ENCODE measurements at places on chromosomes 5 and 9.

DNA sequence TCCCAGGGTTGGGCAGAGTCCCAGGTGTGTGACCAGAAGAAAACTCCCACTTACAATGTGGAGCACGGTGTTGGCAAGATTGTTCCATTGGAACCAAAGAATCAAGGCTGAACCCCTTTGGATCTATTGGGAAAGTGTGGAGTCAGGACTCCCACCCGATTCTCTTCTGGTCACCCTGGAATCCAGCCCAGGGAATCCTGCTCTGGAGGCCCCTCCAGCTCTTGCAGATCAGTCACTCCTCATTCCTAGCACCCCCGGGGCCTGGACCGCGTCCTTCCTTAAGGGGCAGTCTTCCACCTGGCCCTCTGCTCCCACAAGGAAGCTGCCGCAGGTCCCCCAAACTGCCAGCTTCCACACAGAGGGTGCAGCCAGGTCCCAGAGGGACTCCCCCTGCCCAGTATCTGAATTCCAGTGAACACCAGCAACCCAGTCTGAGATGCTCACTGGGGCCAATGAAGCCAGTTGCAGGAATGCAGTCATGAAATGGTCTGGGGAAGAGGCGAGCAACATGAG, 170.1 kb downstream of the GADD45G start:
- no peak for DNase-seq

DNA sequence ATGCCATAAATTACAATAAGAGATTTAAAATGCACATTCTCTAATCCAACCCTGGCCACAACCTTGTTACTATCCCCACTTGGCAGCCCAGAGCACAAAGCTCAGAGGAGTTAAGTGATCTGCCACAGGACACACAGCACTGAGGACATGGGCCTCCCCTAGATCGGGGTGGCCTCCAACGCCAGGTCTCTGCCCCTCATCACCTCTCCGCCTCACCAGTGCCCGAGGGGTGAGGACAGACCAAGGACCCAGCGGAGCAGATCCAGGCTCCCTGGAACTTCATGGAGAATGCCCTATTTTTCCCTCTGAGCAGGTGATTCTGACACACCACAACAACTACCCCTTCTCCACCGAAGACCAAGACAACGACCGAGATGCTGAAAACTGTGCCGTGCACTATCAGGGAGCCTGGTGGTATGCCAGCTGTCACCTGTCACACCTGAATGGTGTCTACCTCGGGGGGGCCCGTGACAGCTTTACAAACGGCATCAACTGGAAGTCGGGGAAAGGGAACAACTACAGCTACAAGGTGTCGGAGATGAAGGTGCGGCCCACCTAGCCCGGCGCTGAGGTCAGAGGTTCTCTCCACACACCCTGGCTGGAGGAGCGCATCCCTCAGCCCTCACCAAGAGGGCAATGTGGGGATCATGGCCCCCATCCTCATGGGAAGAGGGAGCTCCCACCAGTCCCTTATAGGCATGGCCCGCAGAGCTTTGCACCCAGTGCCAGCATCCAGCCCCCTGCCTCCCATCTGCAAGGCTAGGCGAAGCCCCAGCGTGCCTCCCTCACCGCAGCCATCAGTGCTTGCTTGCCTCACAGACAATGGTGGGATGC, 12.5 kb upstream of the FCN2 start:
- no peak for DNase-seq

- DNase-seq, result no peak
Measured at GRCh38 chr9:127531676-127532075, 80.4 kb downstream of the LRSAM1 start.

GRCh38 chr5:54765165-54766028, 220.0 kb downstream of the ESM1 start:
- no peak for DNase-seq

- no peak for DNase-seq
Measured at GRCh38 chr9:84294241-84294950, 46.2 kb downstream of the SLC28A3 start.

- DNase-seq, result no peak
Measured at GRCh38 chr5:52799358-52799982, 11.8 kb downstream of the ITGA1 start.

GRCh38 chr5:173242675-173243121, 7.7 kb upstream of the NKX2-5 start:
- no peak for DNase-seq

DNA sequence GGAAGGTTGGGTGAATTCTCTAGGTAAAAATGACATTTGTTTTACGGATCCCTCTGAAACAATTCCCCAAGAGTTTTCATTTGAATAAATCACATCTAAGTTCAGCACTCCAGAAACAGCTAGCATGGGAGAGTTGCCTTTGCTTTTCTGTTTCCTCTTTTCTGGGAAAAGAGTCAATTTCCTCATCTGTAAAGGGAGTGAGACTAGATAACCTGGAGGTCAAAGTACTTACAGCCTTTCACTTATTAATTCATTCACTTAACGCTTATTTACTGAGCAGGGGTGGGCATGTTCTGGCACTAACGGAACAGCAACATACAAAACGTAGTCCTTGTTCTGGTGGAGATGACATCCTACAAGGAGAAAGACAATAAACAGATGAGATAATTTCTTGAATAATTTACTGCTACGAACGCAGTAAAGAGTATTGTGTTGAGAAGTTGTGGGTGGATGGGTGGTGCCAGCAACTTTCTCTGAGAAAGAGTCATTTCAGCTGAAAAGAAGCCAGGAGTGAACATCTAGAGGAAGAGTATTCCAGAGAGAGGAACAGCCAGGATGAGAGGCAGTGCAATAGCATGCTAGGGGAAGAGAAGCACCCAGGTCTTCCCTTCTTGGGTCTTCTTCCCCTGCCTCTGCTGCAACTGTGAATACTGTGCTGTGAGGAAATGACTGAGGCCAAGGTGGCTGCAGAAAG, 335.6 kb downstream of the ZSWIM6 start:
- no peak for DNase-seq

DNA sequence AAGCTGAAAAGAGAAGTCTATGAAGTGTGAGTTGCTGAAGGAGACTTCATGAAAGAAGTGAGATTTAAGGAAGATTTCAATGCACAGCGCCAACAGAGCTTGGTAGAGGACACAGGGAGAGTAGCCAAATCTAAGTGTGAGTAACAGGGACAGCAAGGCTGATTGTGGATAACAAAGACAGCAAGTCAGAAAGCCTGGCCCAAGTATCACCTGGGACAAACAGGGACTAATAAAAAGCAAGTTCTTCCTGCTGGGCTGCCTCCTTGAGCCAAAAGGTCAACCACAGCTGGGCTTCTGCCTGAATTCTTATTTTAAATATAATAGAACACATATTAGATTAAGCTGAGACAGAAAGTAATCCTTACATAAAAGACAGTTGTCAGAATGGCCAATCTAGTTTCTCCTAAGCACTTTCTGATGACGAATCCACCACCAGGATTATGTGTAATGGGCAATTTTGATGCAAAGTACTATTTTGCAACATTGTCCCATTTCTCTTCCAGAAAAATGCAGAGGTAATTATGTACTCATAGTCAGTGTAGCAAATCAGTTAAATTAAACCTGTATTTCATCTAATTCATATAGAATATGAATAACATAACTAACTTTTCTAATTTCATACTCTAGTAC, 73.8 kb downstream of the MAPKAP1 start:
- no peak for DNase-seq

- DNase-seq, result no peak
Measured at GRCh38 chr5:168426864-168427172, 59.5 kb upstream of the RARS1 start.

DNA sequence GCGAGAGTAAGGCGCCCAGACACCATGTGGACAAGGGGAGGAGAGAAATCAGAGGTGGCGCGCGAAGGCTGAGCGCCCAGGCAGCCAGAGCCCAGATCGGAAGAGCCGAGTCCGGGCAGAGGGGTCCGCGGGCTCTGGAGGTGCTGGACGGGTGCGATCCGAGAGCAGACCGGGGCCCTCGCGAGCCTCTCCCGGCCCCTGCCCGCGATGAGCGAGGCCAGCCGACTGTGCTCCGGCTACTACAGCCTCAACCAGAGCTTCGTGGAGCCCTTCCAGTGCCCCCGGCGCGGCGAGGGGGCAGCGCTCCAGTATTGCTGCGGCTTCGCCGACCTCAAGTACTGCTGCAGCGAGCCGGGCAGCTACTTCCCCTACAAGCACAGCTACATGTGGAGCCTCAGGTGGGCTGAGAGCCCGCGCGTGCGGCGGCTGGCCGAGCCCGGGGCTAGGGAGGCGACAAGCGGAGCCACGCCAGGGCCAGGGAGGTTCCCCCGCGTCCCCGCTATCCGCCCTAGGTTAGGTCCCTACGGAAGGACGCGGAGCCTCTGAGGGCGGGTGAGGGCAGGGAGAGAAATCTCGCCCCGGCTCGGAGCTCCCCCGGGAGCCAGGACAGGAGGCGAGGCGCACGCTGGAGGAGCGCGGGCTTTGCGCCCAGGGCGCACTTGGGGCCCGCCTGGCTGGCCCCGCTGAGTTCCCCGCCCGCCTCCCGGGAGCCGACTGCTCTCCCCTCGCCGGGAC, at the start of gene SHISAL2B:
SHISAL2B (plus strand) TSS at position 87 of the 735 bp plus-strand sequence; CDS start at position 208, 121 bp downstream.
- DNase-seq, result peak; percentile 50

- no peak for DNase-seq
Measured at GRCh38 chr5:31806561-31806960, 167.6 kb downstream of the PDZD2 start.

DNA sequence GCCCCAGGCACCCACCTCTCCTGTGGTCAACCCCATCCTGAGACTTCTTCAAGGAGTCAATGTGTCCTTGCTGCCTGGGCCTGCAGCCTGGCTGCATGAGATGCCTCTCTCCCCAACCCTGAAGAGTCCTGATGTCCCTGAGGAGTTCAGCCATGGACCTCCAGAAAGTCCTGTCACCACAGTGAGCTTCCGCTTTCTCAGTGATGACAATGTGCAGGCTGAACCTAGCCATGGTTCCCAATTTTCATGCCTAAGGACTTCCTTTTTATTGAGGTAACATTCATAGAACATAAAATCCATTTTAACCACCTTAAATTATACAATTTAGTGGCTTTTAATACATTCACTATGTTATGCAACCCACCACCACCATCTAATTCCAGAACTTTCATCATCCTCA, 29.1 kb downstream of the DAP start:
- DNase-seq, result no peak

DNA sequence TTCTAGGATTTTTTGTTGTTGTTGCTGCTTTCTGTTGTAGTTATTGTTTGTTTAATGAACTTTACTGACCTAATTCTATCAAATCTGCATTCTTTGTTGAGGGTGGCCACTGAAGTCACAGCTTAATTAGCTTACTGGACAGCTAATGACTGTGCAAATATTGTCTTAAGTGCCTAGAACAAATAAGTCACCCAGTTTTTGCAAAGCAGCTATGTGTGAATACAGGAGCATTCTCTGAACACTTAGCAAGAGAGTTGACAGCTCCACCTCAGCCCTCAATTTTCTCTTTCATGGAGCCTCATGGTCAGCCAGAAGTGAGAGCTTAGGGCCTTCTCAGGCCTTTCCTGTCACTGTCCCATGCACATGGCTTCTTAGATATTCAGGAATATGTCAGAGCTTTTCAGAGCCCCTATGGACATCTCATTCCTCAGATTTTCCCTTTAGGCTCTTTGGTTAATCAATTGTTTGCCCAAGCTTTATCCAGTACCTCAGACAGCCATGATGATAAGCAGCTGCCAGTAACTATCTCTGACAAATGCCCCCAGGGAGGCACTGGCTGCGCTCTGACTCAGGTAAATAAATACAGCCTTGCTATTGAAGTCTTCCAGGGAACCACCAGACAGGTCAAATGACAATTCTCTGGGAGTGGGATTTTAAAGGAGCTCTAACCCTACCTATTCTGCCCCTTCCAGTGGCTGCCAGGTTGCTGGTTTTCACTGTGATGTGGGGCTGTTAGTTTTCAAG, 241.4 kb upstream of the IL12B start:
- no peak for DNase-seq

GRCh38 chr5:29963956-29964355, 1229.5 kb upstream of the CDH6 start:
- no peak for DNase-seq

GRCh38 chr9:127093319-127094020, 29.0 kb downstream of the ANGPTL2 start:
- no peak for DNase-seq

DNA sequence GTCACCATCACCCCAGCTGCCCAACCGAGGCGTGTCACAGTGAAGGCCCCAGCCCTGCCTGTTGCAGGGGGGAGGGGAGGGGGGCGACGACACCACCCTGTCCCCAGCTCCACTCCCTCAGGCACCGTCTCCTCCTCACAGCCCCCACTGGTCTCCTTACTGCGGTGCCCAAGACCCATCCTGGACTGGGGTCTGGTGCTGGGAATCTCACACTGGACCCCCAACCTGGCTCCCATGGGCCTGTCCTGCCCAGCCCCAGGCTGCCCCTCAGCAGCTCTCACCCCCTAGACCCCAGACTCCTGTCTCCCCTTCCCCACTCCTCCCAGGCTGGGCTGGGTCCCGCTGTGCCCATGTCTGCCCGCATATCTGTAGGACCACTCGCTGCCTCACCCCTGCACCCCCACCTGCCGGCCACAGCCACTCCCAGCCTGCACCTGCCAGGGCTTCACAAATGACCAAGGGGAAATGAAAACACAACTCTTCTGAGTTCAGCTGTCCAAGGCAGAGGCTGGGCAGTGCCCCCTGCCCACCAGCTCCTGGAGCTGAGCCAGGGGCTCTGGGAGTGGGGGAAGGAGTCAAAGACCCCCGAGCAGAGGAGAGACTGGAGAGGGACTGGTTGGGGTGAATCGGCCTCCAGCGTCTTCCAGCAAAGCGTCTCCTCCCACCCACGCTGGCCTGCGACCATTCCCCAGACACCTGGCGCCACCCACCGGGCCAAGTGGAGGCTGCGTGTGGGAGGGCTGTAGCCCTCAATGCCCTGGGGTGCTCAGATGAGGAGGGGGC, 32.6 kb upstream of the EGFL7 start:
- DNase-seq, result peak; percentile 78

DNA sequence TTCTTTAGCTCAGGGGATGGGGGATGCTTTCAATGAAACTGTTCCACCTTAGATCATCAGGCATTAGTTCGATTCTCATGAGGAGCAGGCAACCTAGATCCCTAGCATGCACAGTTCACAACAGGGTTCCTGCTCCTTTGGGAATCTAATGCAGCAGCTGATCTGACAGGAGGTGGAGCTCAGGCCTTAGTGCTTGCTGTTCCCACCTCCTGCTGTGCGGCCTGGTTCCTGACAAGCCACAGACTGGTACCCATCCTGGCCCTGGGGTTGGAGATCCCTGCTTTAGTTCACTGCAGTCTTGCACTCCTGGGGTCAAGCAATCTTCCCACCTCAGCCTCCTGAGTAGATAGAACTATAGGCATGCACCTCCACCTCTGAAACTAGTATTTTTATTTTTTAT, 1369.8 kb upstream of the NUDT12 start:
- peak; percentile 7 for DNase-seq

DNA sequence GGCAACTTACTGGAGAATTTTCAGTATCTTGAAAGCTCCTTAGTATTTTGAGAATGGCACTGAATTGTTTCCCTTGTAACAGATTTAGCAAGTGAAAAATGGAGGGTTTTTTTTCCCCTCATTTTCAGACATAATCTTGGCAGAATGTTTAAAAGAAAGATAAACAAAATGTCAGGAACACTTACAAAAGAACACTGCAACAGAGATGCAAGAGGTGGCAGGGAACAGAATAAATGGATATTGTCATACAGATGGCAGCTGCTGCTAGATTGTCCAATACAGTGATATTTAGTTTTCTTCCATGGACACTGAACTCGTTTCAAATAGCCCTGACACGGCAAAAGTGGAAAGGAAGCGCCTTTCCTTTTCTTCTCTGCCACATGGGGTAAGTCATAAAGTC, 76.9 kb upstream of the ZNF608 start:
- no peak for DNase-seq

GRCh38 chr9:126223798-126224531, 102.7 kb upstream of the MVB12B start:
- no peak for DNase-seq

GRCh38 chr9:107137495-107138202, 145.4 kb upstream of the RAD23B start:
- DNase-seq, result peak; percentile 45

Data from NCI-H524 (cell line).